ENCODE measurements at places on chromosomes 12 and 14.
A peak's percentile ranks its signal among the peaks of the same experiment; 100 is the strongest.

GRCh38 chr14:69325086-69325485 lies 65.1 kb downstream of the GALNT16 start:
- DNase-seq: no peak

GRCh38 chr14:103133210-103134140 lies 10.2 kb downstream of the TNFAIP2 start:
- DNase-seq: no peak

DNA sequence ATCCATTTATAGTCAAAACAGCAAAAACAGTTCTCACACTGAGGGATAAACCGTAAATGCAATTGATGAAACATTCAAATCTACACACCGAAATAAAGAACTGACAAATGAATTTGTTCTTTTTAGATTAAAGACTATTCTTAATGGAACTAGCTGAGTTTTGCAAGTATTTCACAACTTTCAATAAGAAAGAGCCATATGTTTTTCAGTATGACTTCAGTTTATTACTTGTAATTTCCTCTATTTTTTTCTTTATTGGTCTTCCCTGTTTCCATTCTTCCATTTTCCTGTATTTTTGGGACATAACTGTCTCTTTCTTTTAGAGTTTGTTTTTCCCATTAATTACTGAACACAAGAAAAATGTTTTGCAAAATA lies 4.3 kb downstream of the BCAT1 start:
- DNase-seq: no peak

- peak; percentile 84 for DNase-seq
These were observed at the start of gene MARCHF9 for GRCh38 chr12:57754411-57755193. Gene MARCHF9 (plus strand): TSS chr12:57755103. CDS start chr12:57755529, 426 bp downstream.

DNA sequence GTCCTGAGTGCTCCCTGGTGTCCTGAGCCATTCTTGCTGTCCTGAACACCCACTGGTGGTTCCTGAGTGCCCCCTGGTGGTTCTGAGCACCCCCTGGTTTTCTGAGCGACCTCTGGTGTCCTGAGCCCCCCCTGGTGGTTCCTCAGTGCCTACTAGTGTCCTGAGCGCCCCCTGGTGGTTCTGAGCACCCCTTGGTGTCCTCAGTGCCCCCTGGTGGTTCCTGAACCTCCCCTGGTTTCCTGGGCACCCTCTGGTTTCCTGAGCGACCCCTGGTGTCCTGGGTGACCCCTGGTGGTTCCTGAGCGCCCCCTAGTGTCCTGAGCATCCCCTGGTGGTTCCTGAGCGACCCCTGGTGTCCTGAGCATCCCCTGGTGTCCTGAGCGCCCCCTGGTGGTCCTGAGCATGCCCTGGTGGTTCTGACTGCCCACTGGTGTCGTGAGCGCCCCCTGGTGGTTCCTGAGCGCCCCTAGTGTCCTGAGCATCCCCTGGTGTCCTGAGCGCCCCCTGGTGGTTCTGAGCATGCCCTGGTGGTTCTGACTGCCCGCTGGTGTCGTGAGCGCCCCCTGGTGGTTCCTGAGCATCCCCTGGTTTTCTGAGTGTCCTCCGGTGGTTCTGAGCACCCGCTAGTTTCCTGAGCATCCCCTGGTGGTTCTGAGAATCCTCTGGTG lies 473.1 kb downstream of the TMEM121 start:
- DNase-seq: peak; percentile 51

GRCh38 chr12:105067511-105068031 lies 16.7 kb downstream of the ALDH1L2 start:
- DNase-seq: no peak

DNA sequence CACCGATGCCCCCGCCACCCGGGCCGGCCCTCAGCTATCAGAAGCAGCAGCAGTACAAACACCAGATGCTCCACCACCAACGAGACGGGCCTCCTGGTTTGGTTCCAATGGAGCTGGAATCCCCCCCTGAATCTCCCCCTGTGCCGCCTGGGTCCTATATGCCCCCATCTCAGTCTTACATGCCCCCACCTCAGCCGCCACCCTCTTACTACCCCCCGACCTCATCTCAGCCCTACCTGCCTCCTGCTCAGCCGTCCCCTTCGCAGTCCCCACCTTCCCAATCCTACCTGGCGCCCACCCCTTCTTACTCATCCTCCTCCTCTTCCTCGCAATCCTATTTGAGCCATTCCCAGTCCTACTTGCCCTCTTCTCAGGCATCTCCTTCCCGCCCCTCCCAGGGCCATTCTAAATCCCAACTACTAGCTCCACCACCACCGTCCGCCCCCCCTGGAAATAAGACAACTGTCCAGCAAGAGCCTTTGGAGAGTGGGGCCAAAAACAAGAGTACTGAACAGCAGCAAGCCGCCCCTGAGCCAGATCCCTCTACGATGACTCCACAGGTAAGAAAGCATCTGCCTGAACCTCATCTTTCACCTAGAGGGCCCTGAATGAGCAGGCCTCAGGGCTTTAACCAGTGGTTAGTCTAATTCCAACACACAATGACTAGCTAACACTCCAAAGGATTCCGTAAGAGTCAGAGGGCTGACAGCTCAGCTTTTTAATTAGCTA lies 851 bp downstream of the YLPM1 start:
- peak; percentile 45 for DNase-seq

DNA sequence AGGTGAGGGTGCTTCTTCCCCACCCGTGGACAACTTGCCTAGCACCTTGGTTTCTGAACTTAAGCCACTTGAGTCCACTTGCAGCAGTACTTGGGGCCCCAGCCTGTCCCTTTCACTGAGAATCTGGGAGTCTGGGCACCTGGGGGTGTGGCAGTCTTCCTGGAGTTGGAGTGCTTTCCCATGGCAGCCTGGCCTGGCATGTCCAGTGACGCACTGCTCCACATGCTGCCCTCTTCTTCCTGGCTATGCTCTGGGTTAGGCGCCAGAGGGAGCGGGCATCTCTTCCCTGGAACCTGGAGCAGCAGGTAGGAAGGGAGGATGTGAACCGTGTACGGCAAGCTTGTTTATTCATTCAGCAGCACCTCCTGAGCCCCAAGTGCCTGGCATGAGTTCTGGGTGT lies 76.4 kb downstream of the PAPOLA start:
- DNase-seq: no peak

GRCh38 chr12:56382611-56383010 lies 20.0 kb upstream of the APOF start:
- DNase-seq: no peak

GRCh38 chr12:94849411-94849976 lies 154.0 kb downstream of the NDUFA12 start:
- DNase-seq: peak; percentile 46

- DNase-seq: peak; percentile 87
These were observed 13.2 kb upstream of the ARF6 start for GRCh38 chr14:49879646-49880204.

DNA sequence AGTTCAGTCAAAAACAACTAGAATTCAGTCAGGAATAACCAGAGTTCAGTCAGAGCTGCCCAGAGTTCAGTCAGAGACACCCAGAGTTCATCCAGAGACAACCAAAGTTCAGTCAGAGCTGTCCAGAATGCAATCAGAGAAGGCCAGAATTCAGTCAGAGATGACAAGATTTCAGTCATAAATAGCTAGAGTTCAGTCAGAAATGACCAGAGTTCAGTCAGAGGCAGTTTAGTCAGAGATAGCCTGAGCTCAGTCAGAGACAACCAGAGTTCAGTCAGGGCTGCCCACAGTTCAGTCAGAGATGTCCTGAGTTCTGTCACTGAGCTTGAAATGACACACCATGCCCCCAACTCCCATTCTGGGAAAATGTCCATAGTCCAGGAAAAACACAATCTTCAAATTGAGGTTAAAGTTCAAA lies 1102.8 kb downstream of the BCL11B start:
- DNase-seq: no peak

Data from kidney tubule cell (primary cell).